Stimulated activated CD4-positive, alpha-beta T cell treated with anti-CD3 and anti-CD28 coated beads, Interleukin-4, amount 100 ng/mL, for 4 hours (primary cell): ENCODE measurements at places on chromosomes 4 and X.

DNA sequence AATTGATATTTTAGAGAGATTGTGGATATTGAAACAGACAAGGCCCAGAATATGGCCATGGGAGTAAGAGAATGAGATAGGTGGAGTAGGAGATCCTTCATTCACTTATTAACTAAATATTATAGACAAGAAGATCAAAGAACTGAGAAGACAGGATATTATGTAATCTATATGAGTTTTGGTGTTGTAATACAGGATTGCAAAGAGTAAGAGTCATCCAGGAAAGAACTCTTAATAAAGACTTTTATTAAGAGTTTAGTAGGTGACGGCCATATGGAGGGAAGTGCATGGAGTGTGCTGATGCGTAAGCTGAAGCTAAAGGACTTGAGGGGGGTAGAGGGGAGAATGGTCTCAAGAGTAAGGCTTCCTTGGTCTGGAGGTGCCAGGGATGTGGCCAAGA is 153.7 kb downstream of the VEGFC start:
- DNase-seq = no peak

GRCh38 chr4:150782311-150782710 is 200.4 kb downstream of the MAB21L2 start:
- DNase-seq = no peak

GRCh38 chr4:94537921-94538628 is 86.3 kb downstream of the PDLIM5 start:
- no peak for DNase-seq

- no peak for DNase-seq
These were observed 193.7 kb downstream of the SPATA18 start for GRCh38 chr4:52244848-52245247.

DNA sequence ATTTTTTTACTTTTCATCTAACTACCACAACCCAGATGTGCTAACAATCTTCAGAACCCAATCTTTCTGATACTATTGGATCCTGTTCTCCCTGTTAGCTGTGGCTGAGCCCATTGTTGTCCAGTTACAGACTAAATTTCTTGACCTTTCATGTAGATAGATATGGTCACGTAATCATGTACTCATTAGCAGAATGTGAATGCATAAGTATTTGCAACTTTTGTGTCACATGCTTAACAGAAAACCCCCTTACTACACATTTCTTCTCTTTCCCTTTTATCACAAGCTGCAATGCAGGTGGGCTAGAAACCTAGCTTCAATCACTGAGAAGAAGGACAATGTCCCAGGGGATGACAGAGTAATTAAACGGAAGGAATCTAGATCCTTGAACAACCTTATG is 13.1 kb upstream of the FAM13A start:
- DNase-seq = no peak

DNA sequence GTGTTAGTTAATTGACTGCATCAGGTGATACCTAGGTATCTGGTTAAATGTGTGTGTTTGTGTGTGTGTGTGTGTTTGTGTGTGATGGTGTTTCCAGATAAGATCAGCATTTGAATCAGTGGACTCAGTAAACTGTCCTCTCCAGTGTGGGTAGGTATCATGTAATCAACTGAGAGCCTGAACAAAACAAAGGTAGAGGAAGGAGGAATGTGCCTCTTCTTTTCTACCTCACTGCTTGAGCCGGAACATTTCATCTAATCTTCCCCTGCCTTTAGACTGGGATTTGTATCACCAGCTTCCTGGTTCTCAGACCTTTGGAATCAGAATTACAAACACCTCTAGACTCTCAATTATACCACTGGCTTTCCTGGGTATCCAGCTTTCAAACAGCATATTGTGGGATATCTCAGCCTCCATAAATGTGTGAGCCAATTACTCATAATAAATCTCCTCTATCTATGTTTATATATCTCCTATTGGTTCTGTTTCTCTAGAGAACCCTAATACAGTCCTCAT is 120.5 kb downstream of the TBCK start:
- DNase-seq = no peak

DNA sequence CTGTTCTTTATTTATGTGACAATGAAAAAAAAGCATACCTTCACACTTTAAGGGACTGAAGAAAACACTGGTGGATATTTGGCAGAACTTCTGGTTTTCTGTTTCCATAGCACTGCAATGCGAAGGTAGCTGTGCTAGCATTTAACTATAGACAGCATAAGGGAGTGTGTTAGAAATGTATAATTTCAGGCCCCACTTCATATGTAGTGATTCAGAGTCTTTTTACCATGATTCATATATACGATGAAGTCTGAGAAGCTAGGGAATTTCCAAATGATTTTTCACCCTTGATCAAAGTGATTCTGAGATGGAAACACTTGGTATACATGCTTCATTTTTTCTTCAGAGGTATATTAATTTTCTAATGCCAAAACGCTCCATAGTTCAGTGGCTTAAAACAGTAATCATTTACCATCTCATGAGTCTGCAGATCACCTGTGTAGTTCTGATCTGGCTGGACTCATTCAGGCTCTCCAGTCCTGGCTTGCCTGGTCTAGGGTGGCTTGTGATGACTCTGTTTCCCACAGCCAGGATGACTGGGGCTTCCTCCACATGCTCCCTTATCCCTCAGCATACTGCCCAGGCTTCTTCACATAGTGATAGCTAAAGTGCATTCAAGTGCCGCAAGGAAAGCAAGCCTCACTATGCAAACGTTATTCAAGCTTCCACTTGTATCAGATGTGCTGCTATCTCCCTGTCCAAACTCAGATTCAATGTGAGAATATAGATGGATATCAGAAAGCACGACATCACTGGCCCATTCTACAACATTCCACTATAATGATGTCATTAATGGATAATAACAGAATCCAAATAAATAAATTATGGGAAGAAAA is 790.1 kb downstream of the TECRL start:
- DNase-seq = no peak

DNA sequence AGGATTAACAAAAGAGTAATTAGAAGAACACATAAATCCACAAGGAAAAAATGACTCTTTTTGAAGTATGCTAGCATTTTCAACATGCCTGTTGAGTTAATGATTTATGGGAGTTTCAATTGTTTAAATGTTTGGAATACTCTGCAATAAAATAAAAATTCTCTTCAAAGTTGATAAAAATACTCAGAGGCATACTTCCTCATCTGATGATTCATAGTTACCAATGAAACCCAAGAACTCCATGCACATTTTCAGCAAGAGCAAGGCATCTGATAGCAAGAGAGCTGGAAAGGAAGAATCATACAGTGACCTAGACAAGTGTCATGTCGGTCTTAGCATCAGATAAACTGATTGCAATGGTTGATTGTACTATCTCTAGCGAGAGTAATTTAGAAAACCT is 443.7 kb upstream of the ATOH1 start:
- no peak for DNase-seq

- DNase-seq = no peak
These were observed 7.5 kb downstream of the ADGRA3 start for GRCh38 chr4:22508376-22508775.

DNA sequence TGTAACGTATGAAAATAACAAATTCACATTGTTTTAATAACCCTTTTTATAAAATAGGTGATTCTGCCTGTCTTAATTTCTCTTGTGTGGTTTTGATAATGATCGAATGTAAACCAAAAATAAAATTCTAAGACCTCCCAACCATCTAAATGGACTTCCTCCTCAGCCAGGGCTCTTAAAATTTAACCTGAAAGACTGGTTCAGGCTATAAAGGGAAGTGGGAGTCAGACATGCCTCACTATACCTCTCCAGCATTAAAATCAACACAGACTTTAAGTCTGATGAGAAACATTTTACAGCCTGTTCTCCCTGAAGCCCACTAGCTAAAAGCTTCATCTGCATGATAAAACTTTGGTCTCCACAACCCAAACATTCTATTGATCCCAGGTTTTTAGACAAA is 97.6 kb upstream of the STIM2 start:
- no peak for DNase-seq

DNA sequence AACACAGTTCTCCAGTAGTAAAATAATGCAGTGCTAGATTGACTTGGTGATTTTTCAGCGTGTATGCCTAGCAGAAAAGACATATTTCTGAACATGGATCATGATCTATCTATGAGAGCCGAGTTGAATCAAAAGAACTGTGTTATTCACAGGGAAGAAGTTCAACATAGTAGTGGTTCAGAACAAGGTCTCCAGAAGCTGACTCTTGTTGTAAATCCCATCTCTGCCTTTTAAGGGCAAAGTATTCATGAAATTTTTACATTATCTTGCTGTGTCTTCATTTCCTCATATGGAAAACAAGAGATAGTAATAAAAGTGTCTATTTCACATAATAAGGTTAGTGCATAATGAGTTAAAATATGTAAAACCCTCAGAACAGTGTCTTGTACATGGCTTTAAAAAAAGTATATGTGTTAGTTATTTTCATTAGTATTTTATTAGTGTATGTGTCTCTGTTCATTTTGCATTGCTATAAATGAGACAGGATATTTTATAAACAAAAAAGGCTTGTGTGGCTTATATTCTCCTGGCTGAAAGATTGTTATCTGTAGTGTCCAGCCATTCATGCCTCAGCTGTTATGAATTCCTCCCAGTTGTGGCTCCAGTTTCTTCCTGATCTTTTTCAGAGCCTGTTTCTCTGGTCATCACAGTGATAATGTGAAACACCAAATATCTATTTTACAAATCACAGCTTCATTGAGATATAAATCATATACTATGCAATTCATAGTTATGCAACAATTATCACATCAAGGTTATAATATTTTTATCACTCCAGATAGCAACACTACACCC is 1351.2 kb downstream of the STIM2 start:
- DNase-seq = no peak

- DNase-seq = no peak
These were observed 544.0 kb upstream of the AMOT start for GRCh38 chrX:113384628-113385027.

GRCh38 chr4:184196730-184197385 is 20.8 kb downstream of the ENPP6 start:
- DNase-seq = no peak

- DNase-seq = no peak
These were observed 18.9 kb upstream of the GLRA3 start for GRCh38 chr4:174847801-174848427.

GRCh38 chr4:147831551-147832171 is 99.8 kb downstream of the ARHGAP10 start:
- DNase-seq = no peak

- no peak for DNase-seq
These were observed 77.2 kb upstream of the GALNT7 start for GRCh38 chr4:173091362-173091761.
